ENCODE measurements at places on chromosomes 7 and 10.

- DNase-seq = peak; percentile 29
Observed at GRCh38 chr7:141701489-141702046, 398 bp downstream of the DENND11 start.

DNA sequence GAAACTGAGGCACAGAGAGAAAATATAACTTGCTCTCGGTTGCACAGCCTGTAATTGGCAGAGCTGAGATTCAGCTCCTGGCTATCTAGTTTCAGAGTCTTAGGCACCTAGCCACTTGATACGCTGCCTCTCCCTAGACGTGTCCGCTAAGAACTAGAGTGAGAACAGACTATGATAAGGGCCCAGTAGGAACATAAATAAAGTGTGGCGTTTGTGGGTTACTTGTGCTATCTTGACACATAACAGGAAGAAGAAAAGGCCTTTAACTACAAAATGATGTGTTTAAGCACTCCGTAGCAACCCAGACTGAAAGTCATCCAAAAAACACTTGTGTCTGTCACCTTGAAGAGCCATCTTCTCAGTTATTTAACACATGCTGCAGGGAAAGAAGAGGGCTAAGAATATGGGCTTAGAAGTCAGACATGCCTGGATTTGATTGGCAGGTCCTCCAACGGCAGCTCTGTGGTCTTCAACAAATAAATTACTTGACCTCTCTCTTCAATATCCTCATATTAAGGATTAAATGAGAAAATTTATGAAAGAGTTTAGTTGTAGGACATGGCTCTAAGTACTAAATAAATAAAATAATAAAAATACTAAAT, 96.2 kb downstream of the SGMS1 start:
- no peak for DNase-seq

- no peak for DNase-seq
Observed at GRCh38 chr10:66095610-66096009, 830.2 kb upstream of the LRRTM3 start.

DNA sequence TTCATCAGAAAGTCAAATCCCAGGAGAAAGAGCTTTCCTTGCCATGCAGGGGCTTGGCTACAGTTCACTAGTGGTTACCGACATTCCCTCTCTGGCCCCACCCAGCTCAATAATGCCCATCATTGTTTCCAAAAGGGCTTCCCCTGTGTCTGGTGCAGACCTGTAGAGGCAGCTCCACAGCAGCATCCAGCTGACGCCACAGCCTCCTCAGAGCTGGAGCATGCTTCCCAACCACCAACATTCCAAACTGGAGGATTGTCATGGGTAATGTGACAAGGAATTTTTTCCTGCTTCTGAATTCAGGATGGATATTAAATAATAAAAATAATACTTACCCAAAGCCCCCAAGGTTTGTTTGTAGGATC, 77.4 kb downstream of the ZNF365 start:
- no peak for DNase-seq

DNA sequence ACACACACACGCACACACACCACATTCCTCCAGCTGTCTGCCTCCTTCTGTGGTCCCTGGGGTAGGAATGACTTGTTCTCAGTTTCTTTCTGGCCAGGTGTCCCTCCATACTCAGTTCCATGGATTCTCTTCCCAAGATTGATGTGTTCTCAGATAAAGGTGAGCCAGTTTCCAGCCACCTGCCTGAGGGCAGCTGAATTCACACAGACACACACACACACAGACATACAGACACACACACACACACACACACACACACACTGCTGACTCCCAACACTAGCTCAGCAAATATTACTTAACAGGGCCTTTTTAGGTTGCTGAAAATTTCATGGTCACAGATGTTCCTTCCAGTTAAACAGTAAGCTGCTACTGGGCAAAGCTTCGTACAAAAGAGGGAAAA, 45.4 kb upstream of the GDF10 start:
- no peak for DNase-seq

DNA sequence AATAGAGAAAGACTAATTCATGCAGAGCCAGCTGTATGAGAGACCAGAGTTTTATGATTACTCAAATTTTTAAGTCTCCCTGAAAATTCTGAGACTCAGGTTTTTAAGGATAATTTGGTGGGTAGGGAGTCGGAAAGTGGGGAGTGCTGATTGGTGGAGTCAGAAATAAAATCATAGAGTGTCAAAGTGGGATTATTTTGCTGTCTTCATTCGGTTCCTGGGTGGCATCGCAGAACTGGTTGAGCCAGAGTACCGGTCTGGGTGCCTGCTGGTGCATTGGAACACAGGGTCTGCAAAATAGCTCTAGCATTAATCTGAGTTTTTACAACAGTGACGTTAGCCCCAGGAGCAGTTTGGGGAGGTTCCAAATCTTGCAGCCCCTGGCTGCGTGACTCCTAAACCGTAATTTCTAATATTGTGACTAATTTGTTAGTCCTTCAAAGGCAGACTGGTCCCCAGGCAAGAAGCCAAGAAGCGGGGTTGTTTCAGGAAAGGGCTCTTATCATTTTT, 32.4 kb downstream of the GPRIN2 start:
- DNase-seq = no peak

GRCh38 chr7:16562456-16563220, 36.0 kb downstream of the LRRC72 start:
- DNase-seq = no peak

DNA sequence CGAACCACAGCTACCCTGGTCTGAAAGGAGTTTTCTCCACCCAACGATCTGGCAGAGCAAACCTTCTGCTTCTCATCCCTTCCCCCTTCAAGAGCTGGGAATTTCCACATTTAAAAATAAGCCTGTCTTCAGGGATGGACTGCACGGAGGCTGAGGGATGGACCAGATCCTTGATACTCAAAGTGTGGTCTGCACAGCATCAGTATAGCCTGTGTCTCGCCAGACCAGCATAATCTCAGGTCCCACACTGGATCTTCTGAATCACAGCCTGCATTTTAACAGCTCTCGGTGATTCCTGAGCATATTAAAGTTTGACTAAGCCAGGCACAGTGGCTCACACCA, 7.1 kb downstream of the KCNMA1 start:
- DNase-seq = no peak

- DNase-seq = no peak
Observed at GRCh38 chr7:92115821-92116220, 18.5 kb downstream of the CYP51A1 start.

GRCh38 chr10:118020365-118020764, 26.4 kb downstream of the RAB11FIP2 start:
- DNase-seq = no peak

DNA sequence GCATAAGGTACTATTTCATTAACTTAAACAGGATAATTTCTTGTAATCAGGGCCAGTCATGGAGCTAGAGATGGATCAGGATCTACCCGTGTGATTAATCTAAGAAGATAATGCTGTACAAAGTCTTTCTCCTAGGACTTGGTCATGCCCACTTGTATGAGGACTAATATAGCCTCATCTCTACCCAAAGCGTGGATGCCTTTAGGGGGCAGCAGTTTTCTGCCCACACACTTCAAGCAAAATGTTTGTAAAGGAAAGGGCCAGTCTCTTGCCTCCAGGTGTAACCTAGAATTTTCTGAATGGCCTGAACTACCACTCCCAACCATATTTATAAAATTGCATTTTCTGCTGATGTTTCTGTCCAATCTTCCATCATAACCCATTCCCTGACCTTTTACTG, 764.0 kb upstream of the IGFBP3 start:
- DNase-seq = no peak

DNA sequence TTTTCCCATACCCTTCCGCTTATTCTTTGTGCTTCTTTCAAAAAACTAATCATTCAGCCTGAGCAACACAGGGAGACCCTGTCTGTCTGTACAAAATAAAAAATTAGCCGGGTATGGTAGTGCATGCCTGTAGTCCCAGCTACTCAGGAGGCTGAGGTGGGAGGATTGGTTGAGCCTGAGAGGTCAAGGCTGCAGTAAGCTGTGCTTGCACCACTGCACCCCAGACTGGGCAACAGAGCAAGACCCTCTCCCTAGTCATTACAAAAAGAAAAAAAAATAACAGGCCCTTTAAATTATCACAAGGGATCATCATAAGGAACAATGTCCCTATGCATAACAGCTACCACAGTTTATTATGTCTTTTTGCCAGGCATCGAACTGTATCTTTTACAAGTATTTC, 119.6 kb downstream of the TRIM24 start:
- no peak for DNase-seq

- no peak for DNase-seq
Observed at GRCh38 chr10:78436222-78436573, 402.5 kb downstream of the RPS24 start.

GRCh38 chr10:128065881-128066534, 60.2 kb downstream of the MKI67 start:
- DNase-seq = no peak

DNA sequence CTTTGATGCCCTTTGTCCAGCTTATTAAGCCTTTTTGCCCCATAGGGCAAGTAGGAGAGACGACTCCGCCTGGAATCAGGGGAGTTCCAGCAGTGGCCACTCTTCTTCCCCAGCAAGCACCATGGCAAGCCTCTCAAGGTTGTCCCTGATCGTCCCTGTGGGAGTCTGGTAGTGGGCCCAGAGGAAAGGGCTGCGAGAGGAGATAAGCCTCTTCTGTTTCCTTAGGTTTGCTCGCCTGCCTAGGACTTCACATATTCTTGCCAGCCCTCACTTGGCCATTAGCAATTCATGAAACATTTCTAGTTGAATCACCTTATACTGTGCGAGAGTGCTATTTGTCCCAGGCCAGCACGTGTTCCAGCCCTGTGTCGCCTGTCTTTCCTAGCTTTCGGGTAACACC, 47.8 kb upstream of the CPN1 start:
- no peak for DNase-seq

- no peak for DNase-seq
Observed at GRCh38 chr10:96305019-96305418, 785 bp downstream of the DNTT start.

DNA sequence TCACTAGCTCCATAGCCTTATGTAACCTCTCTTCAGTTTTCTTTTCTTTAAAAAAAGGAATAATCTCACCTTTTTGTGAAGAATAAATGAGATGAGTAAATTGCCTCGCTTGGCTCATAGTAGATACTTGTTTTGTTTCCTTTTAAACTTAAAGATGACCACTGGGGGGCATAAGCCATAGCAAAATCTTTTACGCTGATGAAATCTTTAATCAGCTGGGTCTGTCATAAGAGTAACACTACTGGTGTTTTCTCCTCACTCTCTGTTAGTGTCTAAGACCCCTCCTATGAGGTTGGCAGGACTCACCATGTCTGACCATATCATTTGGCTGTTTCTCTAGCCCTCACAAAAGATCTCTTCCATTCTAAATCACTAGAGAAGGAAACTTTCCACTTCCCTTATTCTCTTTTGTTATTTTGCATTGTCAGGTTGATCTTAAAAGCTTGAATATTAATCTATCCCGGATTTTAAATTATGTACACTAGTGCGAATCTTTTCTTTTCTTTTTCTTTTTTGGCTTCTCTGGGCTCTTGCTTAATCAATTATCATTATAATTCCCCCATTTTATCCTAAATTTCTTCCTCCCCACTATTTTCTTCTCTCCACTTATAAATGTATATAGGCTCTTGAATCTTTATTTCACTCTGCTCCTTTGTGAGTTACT, 12.5 kb downstream of the STAG3 start:
- no peak for DNase-seq

- DNase-seq = no peak
Observed at GRCh38 chr7:137329411-137329810, 14.1 kb downstream of the PTN start.

GRCh38 chr10:97020452-97021400, 165.0 kb downstream of the SLIT1 start:
- peak; percentile 15 for DNase-seq

DNA sequence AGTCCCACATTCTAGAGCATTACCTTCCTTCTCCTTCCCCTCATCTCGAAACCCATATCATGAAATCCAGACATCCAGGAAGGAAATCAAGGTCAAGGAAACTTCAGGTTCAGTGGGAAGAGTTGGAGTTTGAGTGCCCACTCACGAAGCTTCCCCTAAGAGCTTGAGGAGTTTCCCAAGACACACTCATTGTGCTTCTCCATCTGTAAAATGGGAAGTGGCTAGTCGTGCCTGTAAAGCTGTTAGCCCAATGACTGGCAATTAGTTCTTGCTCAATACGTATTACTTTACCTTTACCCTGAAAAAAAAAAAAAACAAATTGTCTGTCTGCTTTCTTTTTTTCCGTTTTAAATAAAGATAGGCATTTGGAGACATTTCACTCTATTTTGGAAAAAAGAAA, 42.3 kb downstream of the GPAM start:
- DNase-seq = no peak

DNA sequence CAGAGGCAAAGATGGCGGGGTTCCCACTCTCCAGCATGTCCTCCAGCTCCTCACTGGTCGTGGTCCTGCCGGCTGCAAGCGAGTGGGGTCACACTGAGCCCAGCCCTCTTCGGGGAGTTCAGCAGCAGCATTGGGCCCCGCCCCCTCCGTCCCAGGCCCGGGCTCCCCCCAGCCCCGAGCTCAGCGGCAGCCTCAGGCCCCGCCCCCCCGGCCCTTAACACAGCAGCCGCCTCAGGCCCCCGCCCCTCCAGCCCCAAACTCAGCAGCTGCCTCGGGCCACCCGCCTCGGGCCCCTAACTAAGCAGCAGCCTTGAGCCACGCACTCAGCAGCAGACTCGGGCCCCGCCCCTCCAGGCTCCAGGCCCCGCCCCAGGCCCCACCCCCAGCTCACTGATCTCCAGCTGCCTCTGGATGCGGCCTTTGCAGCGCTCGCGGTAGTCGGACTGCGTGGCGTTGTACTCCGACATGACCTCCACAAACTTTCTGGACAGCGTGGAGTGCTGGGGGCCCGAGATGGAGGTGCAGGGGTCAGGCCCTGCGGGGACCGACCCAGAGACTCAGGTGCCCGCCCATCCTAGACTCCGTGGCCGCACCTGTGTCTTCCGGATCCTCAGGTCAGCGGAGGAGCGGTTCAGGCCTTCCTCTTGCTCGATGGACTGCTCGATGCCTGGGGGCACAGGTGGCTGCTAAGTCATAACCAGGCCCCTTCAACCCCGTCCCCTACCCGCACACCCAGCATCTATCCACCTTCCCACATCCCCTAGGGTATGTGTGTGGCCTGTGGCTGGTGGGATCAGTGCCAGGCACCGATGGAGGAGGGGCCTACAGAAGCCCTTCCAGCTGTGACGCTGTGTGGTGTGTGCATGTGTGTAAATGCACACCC, 15.5 kb downstream of the STX1A start:
- DNase-seq = no peak

- DNase-seq = no peak
Observed at GRCh38 chr10:58063861-58064480, 203.7 kb downstream of the IPMK start.

- no peak for DNase-seq
Observed at GRCh38 chr7:5139998-5140397, 50.0 kb upstream of the WIPI2 start.

GRCh38 chr7:104982308-104983075, 31.5 kb upstream of the KMT2E start:
- no peak for DNase-seq

- no peak for DNase-seq
Observed at GRCh38 chr10:62136931-62137330, 131.7 kb downstream of the RTKN2 start.

GRCh38 chr10:101301111-101301731, 52.7 kb upstream of the BTRC start:
- peak; percentile 13 for DNase-seq

- no peak for DNase-seq
Observed at GRCh38 chr10:133260895-133261725, 15.6 kb downstream of the ADAM8 start.

GRCh38 chr10:35579726-35580422, 25.3 kb upstream of the GJD4 start:
- no peak for DNase-seq

Data from anterior cingulate cortex (tissue), 58 donors.